ENCODE measurements at places on chromosomes 3 and 15.

GRCh38 chr3:116563351-116563750, 118.1 kb upstream of the LSAMP start:
- DNase-seq = no peak

DNA sequence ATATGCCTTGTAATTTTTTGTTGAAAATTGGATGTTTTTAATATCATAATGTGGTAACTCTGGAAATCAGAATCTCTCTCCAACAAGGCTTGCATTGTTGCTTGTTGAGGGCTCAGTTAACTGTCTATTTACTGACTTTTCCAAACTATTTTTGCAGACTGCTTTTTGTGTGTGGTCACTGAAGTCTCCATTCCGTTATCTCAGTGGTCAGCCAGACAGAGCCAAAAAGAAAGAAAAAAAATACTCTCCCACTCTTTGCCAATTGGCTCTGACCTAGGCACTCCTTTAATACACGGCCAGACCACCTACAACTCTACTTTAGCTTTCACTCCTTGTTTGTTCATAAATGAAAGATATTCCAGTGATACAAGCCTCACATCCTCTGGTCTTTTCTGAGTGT, 52.5 kb downstream of the IFT80 start:
- DNase-seq = no peak

GRCh38 chr15:65954289-65954741, 85.0 kb downstream of the RAB11A start:
- DNase-seq = no peak

DNA sequence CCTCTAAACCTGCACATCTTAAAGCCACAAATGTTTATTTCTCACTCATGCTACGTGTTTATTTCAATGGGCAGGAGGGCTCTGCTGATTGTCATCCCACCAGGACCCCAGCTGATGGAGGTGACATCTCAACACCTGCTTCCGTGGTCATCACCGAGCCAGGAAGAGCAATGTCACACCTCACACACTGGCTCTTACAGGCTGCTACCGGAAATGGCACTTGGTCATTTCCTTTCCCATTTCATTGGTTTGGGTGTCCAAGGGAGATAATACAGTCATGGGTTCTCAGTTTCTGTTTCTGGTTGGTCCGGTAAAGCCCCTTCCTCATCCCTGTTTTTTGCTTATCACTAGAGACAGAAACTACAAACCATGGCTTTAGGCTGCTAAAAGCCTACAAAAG, 41.9 kb downstream of the ABHD2 start:
- DNase-seq = no peak

GRCh38 chr3:10169000-10169496, 4.3 kb downstream of the IRAK2 start:
- no peak for DNase-seq

DNA sequence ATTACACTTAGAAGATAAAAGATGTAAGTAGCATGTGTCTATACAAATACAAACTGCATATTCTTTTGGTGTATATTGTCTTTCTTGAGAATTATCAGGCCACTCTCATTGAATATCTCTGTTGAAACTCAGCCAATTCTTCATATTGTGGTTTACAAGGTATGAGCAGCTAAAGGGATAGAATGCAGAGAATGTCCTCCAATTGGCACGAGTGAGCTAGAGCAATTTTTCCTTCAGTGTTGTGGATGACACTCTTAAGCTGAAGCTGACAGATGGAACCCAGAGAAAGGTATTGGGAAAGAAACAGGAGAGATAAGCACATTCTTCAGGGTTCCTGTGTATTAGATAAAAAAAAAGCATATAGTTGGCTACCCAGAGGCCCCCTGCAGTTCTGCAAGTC, 453.1 kb downstream of the EPHA3 start:
- no peak for DNase-seq

DNA sequence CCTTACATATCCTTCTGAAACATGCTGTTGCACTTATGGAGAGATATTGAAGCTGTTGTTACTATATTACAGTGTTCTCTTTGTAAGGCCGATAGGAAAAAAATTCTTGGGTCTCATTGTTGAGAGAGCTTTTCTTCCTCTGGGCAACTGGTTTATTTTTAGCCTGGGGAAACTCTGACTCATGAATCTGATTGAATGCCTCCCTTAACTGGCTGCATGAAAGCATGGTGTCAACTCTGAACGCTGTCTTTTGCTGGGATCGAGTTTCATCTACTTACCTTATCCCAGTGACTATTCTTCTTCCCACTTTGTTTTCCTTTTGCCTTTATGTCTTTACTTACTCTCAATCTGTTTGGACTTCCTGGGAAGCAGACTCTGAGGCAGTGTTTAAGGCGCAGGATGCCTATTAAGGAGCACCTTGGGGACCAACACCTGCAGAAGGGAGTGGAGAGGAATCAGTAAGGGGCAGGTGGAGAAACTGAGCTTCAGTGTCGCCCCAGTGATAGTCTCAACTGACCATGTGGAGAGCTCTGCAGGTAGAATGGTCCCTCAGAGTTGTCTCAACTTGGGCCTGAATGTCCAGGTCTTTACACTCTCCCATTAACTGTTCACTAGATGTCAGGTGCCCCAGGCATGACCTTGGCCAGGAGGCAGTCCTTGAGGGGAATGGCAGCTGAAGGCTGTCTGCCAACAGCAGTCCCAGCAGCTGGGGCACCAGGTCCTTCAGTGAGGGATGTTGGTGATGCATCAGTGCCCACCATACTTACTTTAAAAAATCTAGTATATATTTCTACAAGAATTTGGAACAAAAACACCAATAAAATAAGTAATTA, 88.9 kb upstream of the CCNL1 start:
- no peak for DNase-seq

DNA sequence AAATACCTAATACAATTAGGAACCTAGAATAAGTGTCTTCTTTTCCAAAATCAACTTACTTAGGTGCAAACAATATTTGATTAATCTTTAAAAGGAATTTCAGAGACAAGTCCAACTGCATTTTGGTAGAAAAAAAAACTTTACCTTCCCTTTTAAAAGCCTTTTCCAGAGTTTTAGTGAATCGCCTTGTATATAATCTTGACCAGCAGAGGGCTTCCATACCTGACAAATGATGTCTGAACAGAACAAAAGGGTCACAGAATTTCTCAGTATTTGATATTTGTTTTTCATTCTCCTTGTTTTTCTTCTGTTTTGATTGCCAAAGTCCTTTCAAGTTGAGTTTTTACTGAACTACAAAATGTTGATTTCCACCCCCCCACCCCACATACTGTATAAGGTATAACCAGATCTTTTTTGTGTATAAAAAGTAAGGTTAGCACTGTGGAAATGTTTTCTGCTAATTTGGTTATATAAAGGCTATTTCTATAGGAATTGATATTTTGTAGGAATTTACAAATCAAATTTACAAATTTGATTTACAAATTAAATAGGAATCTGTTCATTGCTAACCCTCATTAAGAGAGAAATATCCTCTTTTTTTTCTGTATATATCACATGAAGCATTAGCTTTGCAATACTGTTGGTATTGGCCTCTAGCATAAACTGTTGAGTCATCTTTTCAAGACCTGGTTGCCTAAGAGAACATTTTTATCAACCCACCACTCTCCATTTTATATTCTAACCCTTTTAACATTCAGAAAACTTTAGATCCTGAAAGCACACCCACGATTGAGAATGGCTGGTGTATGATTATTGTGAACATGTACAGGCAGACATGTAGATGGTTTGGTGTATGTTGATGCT, 464.1 kb upstream of the RARB start:
- no peak for DNase-seq

DNA sequence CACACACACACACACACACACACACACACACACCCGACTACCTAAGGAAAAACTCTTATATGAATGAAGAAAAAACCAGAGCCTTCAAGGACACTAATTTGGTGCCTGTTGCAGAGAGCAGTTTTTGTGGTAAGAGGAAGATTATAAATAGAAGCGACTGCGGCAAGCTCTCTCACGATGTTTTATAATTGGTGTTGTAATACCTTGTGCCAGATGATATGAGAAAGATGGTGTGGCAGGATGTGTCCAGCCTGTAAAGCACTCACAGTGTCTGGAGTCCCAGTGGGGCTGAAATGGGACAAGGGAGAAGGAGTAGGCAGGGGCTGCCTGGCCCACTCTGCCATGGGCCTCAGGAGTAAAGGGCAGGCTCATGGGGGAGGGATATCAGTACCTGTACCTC, 839.9 kb downstream of the AGBL1 start:
- no peak for DNase-seq

DNA sequence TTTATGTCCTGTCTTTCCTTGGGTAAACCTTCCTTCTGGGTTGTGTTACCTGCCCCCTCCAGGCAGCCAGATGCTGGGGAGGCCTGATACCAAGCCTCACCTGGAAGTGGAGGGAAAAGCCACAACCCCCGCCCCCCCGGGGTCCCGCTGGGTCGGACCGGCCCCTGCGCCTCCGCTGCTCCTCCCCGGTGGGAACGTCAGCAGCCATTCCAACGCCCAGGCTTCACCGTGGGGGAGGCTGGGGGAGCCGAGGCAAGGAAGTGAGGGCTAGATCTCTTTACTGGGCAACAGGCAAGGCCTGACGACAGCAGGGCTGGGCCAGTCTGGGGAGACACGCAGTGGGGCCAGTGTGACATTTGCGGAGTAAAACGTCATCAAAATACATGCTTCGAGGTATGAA, 53.0 kb upstream of the SNRPA1 start:
- no peak for DNase-seq

DNA sequence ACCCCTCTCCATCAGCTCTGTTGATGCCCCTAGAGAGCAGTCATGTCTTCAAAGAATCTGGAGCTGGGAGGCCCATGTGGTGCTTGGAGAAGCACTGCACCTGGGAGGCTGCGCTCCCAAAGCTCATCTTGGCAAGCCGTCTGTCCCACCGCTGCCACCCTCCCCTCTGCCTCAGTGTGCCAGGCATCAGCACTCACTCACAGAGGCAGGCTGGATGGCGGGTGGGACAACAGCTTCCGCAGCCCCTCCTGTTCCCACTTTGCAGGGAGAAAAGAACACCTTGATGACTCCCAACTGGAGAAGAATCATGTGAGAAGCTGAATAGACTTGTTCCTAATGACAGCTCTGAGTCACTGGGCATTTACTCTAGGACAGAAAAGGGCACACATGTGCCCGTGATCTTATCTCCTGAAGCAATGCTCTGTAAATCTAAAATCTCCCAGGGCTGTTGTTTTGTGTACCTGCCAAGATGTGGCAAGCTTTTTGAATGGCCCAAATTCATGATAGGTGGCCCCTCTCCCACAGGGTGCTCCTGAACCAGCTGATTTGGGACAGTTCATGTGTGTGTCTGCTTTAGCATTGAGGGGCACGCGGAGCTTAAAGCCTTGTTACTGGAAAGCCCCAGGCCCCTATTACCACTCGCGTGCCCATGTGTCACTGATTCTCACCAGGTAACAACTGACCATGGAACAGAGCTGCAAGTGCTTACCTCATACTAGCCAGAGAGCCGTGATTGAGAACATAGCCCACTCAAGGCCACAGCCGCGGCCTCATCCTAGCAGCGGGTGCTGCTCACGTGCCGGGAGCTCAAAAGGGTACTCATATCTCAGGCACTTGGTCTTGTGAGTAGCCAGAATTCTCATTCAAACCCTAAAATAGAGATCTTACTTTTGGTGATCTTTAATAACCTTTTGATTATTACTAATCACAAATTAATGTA, 104.4 kb downstream of the DNAJB8 start:
- no peak for DNase-seq

- no peak for DNase-seq
Measured at GRCh38 chr3:42394579-42395288, 15.7 kb downstream of the LYZL4 start.

DNA sequence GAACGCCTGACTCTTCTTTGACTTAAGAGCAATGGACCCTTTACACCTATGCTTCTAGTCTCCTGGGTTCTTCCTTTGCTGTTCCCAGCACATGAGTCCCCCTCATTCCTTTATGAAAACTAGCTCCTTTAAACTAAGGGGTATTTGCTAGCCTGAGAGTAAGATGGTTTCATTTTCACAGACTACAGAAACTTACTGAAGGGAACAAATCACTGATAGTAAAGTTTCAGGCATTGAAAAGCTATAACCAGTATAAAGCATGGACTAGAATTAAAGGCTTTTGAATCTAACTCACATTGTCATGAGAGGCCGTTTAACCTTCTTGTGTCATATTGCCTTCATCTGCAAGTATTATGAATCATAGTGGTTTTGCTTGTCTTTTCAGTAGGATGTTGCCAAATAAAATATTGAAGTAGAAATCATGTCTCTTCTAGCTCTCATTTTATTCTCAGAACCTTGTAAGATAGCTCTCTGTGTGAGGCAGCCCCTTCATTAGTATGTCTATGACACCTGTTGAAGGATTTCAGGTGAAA, 765.9 kb downstream of the NR2F2 start:
- no peak for DNase-seq

GRCh38 chr3:184558726-184559125, 2.9 kb upstream of the EPHB3 start:
- no peak for DNase-seq

Data from activated T-helper 1 cell treated with Interleukin-2 at 50 U/mL for 16 hours (primary cell).